ENCODE measurements at places on chromosomes 4 and X. TPM values are rescaled to one million over a fixed set of nuclear protein-coding genes. Genes with fewer than 3 reads are reported as not detected.

Gene ZCCHC12
- polyA plus RNA-seq: 2.2 TPM

DNA sequence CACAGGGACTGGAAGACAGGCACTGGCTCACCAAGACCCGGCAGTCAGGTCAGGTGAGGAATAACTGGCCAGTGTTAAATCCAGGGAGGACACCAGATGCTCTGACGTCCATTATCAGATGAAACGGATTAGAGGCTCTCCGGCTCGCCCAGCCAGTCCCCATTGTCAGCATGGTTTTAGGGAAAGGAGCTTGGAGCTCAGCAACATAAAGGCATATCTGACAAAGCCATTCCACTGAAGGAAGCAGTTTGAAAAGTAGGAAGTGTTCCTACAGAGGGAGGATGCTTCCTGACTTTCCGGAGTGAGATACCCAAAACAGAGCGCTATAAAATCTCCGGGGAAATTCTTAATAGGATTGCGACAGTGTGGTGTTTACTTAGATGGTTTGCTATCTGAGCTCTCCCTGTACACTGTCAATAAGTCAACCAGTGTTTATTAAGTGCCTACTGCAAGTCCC is 14.8 kb downstream of the NDNF start:
- DNase-seq: no peak

Gene TMEM184C
- polyA plus RNA-seq: 12.9 TPM

- no peak for DNase-seq
Observed at GRCh38 chr4:107619066-107619465, 101.0 kb downstream of the PAPSS1 start.

DNA sequence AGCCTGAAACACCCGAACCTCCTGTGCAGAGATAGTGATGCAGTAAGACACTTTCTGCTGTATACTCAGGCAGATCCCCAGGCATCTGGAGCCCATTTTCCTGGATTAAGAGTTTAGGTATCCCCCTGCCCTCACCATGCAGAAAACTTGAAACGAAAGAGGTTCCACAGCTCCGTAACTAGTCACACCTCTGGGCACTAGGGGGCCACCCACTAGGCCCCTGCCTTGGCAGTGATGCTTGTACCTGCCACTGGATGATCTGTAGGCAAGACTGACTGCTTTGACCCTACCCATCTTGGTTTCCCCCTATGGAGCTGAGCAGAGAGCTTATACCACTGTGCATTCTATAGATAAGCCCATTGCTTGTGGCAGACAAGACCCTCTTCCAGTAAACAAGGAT is 940.6 kb downstream of the PCDH19 start:
- DNase-seq: no peak

- no peak for DNase-seq
Observed at GRCh38 chrX:35829501-35829900, 31.4 kb downstream of the MAGEB16 start.

Gene GIMD1
- polyA plus RNA-seq: not detected

DNA sequence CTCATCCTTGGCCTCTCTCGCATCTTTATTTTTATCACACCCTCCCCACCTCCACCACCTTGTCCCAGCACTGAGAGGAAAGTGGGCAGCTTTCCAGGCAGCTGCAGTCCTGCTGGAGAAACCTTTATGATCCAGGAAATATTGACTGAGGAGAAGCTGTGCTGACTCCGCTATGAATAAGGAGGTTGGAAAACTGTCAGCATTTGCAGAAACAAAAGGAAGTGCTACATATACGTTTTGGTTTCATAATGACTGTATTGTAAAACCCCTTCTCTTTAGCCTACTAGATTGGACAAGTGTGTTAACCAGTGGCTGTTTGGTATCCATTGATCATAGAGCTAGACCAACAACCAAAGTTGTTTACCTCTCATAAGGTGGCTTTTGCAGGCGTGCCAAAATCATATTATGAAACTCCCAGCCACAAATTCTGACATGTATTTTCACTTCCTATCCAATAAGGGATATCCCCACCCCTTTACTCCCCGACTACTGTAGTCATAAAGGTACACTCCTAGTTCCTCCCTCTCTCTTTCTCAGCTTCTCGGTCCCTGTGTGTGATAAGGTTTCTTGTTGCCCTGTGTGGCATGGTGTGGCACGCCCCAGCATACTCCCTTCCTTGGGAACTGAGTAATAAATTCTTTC is 88.4 kb downstream of the GPR143 start:
- DNase-seq: no peak

Gene FBXW7
- polyA plus RNA-seq: 17.1 TPM

Gene CXCL6
- 0.75 TPM for polyA plus RNA-seq

Gene TMPRSS11B
- not detected for polyA plus RNA-seq

DNA sequence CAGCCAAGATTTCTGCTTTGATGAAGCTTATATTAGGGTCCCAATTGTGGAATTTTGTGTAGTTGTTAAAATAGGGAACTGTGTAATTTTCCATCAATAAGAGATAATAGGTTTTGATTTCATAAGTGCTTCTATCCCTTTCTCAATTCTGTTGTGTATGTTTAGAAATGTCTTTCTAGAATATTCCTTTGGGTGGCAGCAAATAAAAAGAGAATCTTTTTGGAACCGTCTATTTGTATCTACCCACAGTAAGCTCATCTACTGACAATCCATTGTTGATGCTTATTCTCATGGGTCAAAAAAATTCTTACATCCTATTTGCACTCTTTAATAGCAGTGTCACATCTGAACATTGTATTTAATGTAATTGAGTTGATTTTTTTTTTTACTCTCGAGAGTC is 61.7 kb downstream of the TMA16 start:
- DNase-seq: no peak

Gene PYURF
- polyA plus RNA-seq: 106 TPM

Gene TRIM60
- not detected for polyA plus RNA-seq

GRCh38 chrX:15404401-15405096 is 20.3 kb upstream of the VEGFD start:
- no peak for DNase-seq

DNA sequence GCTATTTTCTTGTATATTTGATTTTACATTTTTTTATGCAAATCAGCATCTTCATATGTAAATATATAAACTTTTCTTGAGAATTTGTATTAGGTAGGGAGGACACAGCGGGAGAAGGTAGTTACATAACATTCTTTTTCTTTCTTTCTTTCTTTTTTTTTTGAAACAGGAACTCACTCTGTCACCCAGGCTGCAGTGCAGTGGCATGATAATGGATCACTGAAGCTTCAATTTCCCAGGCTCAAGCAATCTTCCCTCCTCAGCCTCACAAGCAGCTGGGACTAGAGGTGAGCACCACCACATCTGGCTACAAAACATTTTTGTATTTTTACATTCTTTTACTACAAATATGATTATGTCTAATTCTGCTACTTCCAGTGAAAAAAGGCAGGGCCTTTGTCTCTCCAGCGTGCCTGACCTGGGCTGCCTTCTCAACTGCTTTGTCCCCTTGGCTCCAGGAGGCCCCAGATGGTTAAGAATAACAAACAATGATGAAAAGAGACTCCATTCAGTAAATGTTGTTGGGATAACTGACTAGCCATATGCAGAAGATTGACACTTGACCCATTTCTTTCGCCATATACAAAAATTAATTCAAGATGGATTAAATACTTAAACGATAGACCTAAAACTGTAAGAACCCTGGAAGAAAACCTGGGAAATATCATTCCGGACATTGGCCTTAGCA is 46.5 kb upstream of the FAT4 start:
- DNase-seq: no peak

Gene EPGN
- 0.40 TPM for polyA plus RNA-seq

DNA sequence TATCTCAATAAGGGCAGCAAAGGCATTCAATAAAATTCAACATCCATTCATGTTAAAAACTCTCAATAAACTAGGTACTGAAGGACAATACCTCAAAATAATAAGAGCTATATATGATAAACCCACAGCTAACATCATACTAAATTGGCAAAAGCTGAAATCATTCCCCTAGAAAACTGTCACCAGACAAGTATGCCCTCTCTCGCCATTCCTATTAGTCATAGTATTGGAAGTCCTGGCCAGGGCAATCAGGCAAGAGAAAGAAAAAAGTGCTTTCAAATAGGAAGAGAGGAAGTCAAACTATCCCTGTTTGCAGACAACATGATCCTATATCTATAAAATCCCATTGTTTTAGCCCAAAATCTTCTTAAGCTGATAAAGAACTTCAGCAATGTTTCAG is 116.8 kb downstream of the TENT5D start:
- DNase-seq: no peak

Gene TGIF2LX
- polyA plus RNA-seq: not detected

Gene TTC29
- 0.07 TPM for polyA plus RNA-seq

Gene ASMT
- not detected for polyA plus RNA-seq

DNA sequence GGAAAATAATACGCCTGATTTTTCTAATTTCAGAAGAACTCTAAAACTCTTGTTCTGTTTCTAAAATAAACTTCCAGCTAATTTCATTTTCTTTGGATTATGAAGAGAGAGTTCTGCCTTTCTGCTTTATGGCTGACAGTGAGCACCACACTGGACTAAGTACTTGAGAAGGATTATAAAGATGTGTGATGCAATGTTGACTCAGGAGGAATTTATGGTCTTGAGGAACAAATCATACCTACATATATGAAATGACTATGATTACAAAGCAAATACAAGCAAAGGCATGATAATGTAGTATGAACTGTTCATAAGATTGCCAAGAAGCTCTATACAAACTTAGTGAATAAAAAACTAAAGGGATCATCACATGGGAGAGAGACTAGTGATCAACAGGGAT is 13.0 kb upstream of the SLC25A5 start:
- DNase-seq: no peak

Gene SLC9B1
- 1.1 TPM for polyA plus RNA-seq

GRCh38 chrX:387729-388128 is 1.0 kb upstream of the PPP2R3B start:
- peak; percentile 47 for DNase-seq

DNA sequence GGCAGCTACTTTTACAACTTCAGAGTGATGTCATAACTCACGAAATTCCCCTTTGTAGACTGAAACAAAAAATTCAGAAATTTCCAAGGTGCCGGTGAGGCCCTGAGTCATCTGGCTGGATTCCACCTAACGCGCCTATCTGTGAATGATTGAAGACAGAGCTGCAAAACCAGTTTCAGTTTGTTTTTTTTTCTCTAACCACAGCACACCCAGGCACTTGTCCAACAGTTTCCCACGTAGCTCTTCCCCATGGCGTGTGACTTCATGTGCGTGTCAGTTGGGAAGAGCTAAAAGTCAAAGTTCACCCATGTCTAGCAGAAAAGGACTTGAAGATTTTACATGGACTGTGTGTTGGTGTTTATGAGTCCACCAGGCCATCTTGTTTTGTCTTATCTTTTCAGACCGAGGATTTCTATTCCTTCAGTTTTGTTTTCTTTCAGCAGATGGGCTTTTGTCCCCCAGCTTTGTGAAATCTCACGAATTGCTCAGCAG is 16.4 kb downstream of the TCEANC start:
- peak; percentile 75 for DNase-seq

DNA sequence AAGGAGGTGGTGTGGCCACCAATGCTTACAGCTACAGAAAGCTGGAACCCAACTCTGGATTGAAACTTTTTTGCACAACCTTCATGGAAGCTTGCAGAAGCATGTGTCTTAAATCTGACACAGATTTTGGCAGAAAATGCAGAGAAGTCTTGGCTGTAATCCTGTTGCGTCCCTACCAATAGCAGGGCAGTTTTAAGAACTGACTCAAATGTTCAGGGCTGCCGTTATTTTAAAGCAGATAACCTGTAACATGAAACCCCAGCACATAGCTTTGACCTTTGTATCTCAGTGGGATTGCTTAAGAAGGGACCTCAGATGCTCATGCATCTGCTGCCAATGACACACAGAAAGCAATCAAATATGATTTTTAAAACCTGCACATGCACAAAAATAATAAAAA is at the start of gene VEGFD:
TSS of gene VEGFD (minus strand) at position 110 of the 400 bp plus-strand sequence. CDS start 467 bp downstream, outside the sequence.
- DNase-seq: no peak

DNA sequence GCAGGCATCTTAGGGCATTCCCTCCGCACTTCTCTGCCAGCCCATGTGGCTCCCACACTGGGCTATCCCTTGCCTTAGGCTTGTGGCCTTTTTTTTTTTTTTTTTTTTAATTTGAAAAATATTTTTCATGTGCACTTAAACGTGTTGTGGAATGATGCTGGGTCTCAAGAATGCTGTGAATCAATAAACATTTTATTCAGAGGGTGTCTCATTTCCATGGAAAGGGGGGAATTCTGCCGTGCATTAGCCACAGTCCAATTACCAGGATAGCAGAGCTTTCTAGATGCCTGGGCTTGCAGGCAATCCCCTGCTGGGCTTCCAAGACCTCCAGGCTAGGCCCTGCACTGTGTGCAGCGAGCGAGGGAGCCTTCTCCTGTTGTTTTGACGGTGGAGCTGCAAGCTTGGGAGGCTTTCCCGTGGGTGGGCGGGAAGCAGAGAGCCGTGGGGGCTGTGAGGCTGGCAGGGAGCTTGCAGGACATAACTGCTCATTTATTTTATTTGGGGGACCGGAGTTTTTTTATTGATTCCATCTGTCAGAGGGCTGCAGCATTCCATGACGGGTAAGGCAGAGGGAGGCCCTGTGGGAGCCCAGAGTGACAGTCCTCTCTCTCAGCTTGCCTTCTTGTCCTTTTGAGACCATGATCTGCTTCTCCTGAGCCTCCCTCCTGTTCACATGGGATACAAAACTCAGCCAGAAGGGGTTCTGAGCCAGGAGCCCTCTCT is 2.6 kb upstream of the CPZ start:
- peak; percentile 52 for DNase-seq

DNA sequence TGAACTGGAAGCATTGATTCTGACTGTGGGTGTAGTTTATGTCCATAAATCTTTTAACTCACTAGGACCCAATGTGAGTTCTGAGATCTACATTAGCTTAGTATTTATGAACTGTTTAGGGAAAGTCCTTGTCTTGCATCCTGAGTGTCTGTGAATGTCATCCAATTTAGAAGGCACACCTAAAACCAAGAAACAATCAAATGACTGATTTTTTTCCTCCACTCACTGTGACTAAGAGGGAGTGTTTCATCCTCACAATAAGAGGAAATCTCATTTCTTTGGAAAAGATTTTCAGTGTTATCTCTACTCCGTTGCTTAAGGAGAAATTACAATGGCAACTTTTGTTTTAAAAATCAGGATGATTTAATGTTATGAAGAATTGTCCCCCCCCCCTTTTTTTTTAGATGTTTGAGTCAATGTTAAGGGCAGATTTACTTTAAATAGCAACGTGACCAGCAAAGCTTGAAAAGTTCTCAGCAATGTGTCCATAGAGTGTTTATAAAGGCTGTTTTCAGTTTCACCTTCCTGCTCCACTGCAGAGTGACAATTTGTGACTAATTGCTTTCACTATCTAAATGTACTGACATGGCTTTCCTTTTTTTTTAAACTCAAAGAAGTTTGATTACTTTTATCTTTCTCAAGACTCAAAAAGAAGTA is 173.0 kb downstream of the SPCS3 start:
- DNase-seq: no peak

GRCh38 chrX:136555694-136556093 is 23.7 kb downstream of the VGLL1 start:
- DNase-seq: no peak

DNA sequence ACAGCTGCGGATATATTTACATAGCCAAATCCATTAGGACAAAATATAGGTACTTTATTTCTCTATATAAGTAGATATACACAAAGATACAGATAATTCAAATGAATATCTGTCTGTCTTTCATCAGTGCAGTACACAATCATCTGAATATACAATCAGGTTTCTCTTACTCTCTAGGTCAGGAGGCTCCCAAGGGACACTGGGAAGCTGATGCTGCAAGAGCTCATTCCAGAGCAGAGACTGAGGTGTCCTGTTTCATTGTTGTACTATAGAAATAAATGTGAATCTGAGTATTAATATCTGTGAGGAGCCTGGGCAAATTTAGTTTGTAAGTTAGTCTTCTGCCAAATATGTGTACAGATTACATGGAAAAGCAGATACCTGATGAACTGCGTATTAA is 4.2 kb downstream of the TLL1 start:
- DNase-seq: no peak

Data from ovary (tissue), 10 donors.